ENCODE measurements at places on chromosomes 13 and 19. TPM values are rescaled to one million over a fixed set of nuclear protein-coding genes. Genes with fewer than 3 reads are reported as not detected.

Gene NPHS1
- total RNA-seq: 0.57 TPM

DNA sequence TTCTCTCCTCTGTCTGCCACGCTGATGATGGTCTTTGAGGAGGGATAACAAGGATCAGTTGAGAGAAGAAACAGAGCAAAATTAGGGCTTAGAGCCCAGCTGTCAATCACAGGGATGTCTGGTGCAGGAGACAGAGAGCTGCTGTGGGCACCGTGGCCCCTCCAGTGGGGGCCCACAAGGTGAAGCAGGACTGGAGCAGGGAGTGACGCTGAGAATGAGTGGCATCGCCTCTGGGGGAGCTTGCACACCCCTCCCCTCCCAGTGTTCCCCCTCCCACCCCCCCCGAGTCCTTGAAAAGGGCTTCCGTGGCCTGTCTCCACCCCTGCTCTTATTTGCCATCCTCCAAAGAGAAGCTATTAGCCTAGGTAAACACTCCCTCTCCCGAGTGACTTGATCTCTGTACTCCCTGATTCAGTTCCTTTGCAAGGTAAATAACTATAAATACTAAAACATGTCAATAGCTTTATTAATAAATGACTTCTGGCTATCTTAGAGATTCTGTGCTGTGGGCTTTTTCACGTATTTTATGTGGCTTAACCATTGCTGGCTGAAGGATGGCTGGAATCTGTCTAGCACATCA lies 440.0 kb downstream of the ZNF536 start:
- no peak for DNase-seq

DNA sequence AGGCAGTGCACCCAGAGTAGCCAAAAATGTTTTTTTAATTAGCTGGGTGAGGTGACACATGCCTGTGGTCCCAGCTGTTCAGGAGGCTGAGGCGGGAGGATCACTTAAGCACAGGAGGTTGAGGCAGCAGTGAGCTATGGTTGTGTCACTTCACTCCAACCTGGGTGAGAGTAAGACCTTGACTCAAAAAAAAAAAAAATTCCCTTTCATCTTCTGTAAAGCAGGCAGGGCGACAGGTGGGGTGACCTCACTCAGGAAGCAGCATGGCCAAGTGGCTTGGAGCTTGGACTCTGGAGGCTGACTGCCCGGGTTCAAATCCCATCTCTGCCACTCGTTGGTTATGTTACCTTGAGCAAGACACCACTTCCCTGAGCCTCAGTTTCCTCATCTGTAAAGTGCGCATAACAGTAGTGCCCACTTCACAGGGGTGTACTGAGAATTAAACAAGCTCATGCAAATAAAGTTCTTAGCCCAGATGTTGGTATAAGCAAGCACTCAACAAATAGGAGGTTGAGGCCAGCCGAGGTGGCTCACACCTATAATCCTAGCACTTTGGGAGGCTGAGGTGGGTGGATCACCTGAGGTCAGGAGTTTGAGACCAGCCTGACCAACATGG lies 48.3 kb downstream of the MAP4K1 start:
- no peak for DNase-seq

DNA sequence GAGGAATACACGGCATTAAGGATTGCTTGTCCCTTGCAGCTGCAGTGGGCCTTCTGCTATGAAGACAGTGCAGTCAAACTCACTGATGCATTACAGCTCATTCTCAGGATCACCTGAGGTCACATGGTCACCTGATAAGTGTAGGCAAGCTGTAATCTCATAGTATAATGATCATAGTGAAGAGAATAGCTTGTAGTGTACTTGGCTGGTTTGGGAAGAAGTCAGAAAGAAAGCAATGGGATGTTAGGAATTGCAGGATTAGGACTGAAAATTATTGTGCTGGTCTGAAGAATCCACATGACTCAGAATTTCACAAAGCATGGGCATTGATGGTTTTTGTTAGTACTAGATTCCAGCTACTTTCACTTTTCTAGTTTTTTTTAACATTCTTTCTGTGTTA lies 76.7 kb downstream of the MBNL2 start:
- no peak for DNase-seq

- DNase-seq: no peak
Measured at GRCh38 chr13:57631596-57632275, at the start of gene PCDH17. TSS of gene PCDH17 (plus strand) at chr13:57631744. CDS start at chr13:57632547, 803 bp downstream.

DNA sequence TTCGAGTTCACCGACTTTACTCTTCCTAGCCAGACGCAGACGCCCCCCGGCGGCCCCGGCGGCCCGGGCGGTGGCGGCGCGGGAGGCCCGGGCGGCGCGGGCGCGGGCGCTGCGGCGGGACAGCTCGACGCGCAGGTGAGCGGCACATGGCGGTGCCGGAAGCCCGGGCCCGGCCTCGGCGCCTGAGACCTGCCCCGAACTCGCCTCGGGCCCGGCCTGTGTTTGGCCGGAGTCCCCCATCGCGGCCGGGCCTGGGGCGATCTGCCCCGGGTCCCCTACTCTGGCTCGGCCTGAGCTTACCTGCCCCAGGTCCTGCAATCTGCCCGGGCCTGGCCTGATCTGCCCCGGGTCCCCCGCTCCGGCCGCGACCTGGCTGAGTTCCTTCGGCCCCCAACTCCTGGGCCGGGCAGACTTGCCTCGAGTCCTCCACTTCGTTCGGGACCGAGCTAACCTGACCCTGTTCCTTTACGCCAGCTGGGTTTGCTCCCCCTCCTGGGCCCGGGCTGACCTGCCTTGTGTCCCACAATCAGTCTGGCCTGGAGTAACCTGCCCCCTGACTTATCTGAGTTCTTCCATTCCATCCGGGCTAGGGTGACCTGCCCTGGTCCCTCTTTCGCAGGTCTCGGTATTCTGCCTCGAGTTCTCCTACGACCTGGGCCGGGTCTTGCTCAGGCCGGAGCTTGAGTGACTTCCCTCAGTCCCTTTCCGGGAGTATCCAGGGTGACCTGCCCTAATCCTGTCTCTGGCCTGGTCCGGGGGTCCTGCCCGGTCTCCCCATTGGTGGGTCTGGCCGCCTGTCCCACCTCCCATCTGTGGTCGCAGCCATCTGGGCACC lies 764 bp downstream of the UPF1 start:
- no peak for DNase-seq
